Hippocampal formation (tissue), 2 donors: ENCODE measurements at places on chromosomes 13 and 19.

DNA sequence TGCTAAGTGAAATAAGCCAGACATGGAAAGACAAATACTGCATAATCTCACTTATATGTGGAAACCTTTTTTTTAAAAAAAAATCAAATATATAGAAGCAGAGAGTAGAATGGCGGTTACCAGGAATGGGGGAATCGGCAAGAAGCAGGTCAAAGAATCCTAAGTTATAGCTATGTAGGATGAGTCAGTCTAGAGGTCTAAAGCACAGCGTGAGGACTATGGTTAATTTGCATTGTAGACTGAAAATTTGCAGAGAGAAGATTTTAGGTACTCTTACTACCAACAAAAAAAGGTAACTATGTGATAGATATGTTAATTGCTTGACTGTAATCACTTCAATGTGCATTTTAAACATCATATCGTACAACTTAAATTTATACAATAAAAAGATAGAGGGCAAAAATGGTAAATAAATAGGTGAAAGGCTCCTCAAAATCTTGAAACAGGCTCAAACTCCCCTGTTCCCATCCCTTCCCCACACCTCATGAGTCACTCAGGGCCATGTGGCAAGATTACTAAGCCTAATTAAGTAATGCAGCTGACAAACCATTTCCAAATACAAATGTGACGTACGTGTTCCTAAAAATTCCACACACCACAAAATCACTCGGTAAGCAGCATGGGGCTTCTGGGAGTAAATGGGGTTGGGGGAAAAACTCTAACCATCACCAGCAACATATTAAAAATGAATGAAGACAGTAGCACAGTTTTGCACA lies 159.0 kb downstream of the USP12 start:
- DNase-seq, result no peak

- no peak for DNase-seq
These were observed 29.4 kb upstream of the PTPRS start for GRCh38 chr19:5369962-5370367.

GRCh38 chr19:44737238-44738071 lies 11.1 kb upstream of the BCL3 start:
- DNase-seq, result no peak

DNA sequence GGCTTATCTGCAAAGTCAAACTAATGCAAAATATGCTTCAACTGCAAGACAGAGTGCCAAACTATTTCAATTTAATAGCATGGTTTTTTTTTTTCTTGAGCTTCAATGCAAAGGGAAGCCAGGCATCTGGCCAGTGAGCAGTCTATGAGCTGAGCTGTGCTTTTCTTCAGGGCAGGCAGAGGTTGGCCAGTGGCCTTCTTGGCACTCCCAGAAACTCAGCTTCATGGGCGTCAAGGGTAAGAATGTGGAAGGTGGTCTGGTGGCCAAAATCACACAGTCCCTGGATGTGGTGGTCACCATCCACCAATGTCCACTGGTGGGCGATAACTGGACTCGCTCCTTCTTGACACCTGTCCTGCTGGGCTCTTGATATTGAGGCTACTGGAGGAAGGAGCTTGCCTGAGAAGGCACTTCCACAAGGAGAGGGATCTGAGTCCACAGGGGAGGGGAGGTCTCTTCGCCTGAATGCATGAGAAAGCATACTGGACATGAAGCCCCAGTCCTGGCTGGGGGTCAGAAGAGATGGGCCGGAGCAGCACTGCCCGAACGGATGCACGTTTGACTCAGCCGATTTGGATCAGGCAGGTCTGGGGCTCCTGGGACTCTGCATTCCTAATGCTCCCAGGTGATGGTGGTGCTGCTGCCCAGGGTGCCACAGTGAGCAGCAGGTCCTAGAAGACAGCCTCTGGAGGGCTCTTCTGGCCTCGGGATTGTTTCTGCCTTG lies 17.1 kb downstream of the COL4A2 start:
- no peak for DNase-seq

GRCh38 chr13:43074824-43075510 lies 51.6 kb downstream of the DNAJC15 start:
- no peak for DNase-seq

GRCh38 chr19:45821103-45821521 lies 6.0 kb upstream of the RSPH6A start:
- DNase-seq, result no peak

- DNase-seq, result no peak
These were observed 4.4 kb downstream of the CCDC61 start for GRCh38 chr19:45999653-46000121.

GRCh38 chr13:30165071-30165470 lies 142.3 kb downstream of the KATNAL1 start:
- DNase-seq, result no peak

- DNase-seq, result no peak
These were observed 122.9 kb downstream of the RFC3 start for GRCh38 chr13:33940898-33941297.

DNA sequence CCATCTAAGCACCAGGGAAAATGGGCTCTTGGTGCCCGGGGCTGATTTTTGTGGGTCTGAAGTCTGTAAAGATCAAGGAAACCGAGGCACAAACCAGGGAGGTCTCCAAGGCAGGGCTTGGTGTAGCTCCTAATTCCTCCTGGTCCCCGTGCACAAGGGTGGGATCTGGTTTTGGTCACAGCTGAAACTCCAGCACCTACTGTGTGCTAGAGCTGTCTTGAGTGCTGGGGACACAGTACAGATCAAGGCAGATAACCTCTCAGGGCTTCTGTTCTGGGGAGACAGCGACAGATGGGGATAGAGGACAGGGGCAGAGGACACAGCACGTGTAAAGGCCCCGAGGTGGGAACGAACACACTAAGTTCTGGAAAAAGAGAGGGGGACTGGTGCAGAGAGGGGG lies 37.4 kb downstream of the PTPRS start:
- DNase-seq, result no peak

GRCh38 chr19:42461700-42462324 lies 19.1 kb upstream of the CXCL17 start:
- DNase-seq, result peak; percentile 91

GRCh38 chr19:17996826-17997316 lies 11.1 kb upstream of the ARRDC2 start:
- DNase-seq, result peak; percentile 79

- DNase-seq, result no peak
These were observed 84.4 kb downstream of the DNAJC15 start for GRCh38 chr13:43107780-43108179.
